ENCODE measurements at places on chromosomes 11 and 22.

DNA sequence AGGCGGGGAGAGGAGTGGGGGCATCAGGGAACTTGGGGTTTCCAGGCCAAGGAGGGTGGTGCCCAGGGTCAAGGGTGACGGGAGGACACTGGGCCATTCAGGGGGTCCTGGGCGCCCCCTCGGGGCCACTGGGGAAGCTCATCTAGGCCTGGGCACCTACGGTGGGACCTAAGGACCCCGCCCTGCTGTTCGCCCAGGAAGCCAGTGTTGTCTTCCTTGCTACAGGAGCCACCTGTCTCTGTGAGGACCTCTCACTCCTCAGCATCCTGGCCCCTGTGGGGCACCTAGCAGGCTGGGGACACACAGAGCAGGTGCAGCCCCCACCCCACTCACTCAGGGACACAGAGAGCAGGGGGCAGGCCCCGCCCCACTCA lies 191.6 kb downstream of the IGLL1 start:
- no peak for DNase-seq

DNA sequence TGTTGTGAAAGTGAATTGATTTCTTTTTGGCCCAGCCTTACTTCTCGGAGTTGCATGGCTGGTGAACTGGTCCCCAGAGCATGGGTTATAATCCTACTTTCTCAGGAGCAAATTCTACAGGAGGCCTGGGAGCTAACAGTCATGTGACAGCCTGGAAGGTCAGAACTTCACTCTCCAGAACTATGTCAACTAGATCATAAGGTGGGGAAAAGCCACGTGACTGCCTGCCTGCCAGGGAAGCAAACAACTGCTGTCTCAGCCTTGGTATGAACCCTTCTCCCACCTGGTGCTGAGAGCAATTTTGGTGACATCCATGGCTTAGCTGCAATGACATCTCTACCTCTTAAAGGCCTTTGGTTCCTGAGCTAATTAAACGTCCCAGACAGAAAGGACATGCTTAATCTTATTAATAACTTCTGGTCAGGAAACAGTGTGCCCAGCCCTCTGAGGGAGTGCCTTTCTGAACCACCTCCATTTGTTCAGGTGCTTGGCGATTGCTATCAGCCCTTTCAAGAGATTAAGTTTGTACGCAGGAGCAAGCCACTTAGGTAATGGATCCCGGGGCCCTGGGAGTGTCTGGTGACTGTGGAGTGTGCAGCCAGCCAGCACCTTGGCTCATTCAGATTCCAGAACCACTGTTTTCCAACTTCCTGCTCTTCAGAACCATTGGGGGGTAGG lies 1.4 kb upstream of the CREB3L1 start:
- no peak for DNase-seq

- DNase-seq, result no peak
Measured at GRCh38 chr11:128595221-128595620, 7.9 kb upstream of the ETS1 start.

GRCh38 chr11:1034001-1034400 lies 2.5 kb downstream of the MUC6 start:
- no peak for DNase-seq

DNA sequence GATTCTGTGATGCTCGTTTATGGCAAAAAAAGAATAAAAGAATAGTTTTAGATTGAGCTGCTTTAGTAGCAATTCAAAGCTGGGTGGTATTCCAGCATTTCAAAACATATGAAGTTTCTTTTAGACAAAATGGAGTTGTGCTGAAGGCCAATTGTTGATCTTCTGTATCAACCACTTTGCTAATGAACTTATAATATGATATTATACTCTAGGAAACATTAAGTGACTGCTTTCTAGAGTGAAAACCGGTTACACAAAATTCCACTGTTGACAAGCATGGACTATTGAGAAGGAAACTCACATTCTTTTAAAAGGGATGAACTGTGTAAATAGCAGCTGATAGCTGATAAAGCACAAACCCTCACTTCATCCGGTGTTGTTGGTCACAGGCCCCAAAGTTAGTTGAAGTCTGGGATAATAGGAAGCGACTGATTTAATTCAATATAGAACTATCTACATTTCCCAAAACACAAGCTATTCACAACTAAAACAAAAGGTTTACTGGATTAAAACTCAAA lies 255.1 kb downstream of the CADM1 start:
- no peak for DNase-seq

- DNase-seq, result no peak
Measured at GRCh38 chr22:22863001-22863400, 24.6 kb upstream of the IGLL5 start.

- no peak for DNase-seq
Measured at GRCh38 chr11:88340366-88340935, 2.9 kb upstream of the CTSC start.

DNA sequence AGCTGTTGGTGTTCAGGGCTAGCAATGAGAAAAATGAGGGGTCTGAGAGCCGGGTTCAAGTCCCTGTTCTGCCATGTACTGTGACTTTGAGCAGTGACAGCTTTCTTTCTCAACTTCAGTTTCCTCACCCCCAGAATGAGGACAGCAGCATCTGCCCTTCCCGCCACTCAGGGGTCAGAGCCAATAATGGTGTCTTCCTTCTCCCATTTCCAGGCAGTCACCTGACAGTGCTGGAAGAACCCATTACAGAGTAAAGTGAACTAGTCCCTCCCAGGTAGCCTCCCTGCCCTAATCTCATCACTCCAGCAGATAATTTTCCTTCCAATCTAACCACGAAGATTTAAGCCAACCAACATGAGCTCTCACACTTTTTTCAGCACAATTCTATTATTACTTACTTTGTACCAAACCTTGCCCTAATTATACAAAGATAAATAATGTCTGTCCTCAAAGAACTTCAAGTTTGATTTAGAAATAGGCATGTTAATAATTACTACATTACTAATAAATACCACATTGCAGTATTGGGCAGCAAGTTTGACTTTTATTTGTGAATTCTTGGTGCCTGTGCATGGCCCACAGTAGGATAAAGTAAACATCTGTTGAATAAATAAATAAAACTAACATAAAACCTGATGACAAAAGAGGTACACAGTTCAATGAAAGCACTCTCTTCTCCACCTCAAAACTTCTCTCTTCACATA lies 61.0 kb downstream of the SERGEF start:
- no peak for DNase-seq

- DNase-seq, result no peak
Measured at GRCh38 chr22:32576553-32577253, 102.1 kb downstream of the FBXO7 start.

GRCh38 chr11:107598225-107599139 lies 7.5 kb downstream of the ELMOD1 start:
- DNase-seq, result no peak

DNA sequence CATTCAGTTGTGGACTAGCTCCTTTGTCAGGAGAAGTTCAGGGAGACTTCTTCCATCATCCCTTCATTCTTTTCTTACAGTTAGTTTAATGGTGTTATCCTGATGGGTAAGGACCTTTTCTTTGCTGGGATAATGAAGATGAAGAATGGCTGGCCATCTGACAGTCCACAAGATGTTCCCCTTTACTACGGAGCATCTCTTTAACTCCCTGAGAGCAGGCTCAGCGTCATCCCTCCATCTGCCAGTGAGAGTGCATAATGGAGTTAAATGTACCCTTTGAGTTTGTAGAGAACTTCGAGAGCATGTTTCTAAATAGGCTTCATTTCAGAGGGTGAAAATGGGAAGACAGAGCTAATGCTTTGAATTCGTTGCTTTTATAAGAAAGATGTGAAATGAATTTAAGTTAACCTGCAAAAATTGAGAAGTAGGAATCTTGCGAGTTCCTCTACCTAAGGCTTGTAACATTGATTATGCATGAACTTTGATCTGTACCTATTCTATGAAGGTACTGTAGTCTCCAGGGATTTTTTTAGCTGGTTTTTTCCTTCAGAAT lies 1.7 kb downstream of the EP300 start:
- DNase-seq, result no peak

GRCh38 chr11:86571273-86571948 lies 101.0 kb downstream of the ME3 start:
- no peak for DNase-seq

- no peak for DNase-seq
Measured at GRCh38 chr11:35662061-35662648, 420 bp upstream of the TRIM44 start.

- no peak for DNase-seq
Measured at GRCh38 chr11:8714622-8715225, 32.1 kb downstream of the RPL27A start.

- DNase-seq, result no peak
Measured at GRCh38 chr22:20940904-20941385, 23.7 kb downstream of the CRKL start.

DNA sequence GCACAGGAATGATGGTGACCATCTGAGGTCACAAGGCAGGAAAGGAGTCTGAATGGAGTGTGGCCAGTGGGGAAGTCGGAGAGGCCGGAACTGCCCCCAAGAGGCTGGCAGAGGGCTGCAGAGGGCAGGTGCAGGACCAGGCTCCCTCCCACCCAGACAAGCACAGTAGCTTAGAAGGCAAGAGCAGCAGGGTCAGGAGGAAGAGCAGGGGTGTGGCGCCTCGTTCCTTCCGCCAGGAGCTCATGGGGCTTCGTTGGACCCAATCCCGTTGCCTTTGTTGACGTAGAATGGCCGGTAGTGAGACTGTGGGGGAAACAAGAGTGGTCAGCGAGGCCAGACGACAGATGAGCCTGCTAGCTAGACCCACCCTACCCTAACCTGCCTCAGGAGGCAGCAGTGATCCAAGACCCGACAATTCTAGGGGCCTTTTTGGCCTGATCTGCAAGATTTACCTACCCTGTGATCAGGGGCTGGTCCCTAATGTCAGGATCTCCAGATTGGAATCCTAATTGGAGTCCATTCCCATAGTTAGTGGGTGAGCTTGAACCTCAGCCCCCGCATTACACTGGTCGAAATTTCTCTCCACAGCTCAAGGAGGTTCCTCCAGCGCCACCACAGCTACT lies 25.6 kb downstream of the TRIM29 start:
- DNase-seq, result no peak

DNA sequence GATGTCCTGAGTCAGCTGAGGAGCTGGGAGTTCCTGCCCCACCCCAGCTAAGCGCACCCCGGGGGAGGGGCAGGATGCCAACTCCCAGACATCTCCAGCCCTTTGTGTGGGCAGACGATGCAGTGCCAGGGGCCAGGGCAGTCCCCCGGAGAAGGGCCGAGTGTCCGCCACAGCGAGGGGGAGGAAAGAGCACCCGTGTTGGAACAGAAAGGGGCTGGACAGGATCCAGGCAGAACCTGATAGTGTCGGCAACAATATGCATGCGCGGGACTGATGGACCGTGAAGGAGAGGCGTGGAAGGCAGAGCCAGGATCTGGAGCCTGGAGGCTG lies 1434.7 kb downstream of the BRD1 start:
- no peak for DNase-seq

DNA sequence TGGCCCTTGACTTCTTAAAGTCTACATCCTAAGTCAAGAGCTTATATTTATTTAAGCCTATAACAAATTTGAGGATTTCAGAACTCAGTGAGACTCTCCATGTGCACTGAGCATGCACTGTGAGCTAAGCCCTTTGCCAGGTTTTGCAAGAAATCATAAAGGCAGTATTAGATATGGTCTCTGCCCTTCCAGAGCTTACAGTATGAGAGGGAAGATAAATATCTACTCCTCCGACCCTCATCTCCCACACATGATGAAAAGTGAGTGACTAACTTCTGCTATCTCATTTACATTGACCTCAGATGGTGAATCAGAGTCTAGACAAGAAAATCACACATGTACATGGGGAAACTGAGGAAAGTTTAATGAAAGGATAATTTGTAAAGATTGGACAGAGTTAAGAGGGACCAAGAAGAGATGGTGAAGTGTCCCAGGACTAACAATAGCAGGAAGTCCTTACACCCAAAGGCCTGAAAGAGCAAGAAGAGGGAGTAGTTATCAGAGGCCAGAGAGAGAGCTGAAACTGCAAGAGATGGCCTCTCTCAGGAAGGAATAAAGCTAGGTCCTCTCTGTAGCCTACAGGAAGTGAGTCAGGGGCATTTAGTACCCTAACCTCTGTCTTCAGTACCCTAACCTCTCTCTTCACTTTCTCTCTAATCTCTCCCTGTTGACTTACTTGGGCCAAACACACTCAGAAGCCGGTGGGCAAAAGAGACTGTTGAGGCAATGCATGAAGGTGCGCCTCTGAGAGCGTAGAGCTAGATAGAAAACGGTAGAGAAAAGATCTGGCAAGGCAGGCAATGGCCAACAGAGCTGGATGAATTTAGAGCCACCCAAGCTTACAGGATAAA lies 23.0 kb upstream of the BLID start:
- no peak for DNase-seq

GRCh38 chr11:89633135-89633705 lies 76.9 kb upstream of the TRIM77 start:
- no peak for DNase-seq

DNA sequence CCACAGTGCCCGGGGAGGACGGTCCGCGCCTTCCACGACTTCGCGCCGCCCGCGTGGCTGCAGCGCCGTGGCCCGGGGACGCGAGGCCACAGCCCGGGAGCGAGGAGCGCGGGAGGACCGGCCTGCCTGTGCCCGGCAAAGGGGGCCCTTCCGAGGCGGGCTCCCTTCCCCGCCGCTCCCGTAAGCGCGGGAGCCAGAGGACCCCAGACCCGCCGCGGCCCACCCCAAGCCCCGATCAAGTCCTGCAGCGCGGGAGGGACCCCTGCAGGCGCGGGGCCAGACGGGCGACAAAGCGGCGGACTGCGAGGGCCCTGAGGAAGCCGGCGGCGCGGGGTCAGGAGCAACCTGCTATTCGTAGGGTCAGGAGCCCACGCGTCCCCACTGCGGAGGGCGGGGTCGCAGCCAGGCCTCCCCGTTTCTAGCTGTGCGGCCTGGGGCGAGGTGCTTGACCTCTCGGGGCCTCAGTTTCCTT lies 110.3 kb downstream of the WNT7B start:
- no peak for DNase-seq

DNA sequence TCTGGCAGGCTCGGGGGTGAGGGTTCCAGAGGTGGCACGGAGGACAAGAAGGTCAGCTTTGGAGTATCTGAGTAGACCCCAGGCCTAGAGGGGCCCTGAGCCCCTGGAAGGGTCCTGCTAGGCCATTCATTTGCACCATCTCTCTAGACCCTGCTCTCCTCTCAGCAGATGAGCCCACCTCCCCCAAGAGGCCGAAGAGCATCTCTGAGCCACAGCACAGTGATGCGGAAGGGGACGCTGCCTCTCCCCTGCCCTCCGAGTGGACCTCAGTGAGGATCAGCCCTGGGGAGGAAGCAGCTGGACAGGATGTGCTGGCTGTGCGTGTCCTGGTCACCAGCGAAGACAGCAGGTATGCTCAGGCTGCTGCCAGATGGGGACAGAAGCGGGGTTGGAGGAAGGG lies 101.6 kb upstream of the PARVA start:
- no peak for DNase-seq

Measured in stimulated activated CD4-positive, alpha-beta T cell treated with anti-CD3 and anti-CD28 coated beads, Interleukin-4, amount 100 ng/mL, for 48 hours (primary cell).